ENCODE measurements at places on chromosomes 7 and 10.

DNA sequence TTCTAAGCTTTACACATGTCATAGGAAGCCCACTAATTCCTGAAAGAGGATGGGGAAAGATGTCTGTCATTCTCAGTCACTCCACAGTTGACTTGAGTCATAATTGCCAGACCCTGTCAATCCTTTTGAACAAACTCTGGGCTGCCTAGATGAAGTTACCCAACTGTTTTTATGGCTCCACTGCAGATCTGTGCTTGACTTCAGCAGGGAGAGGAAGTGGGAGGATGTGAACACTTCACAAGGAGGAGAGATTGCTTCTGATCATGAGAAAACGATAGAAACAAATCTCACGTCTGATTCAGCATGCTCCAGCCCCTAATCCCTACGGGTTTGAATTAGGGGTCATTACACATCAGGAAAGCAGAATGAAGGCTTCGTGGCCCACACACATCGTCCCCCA lies 596.6 kb upstream of the CELF2 start:
- DNase-seq: no peak

- DNase-seq: peak; percentile 42
Observed at GRCh38 chr7:144391823-144392255, 11.7 kb downstream of the NOBOX start.

- DNase-seq: no peak
Observed at GRCh38 chr10:116278846-116279245, 5.8 kb upstream of the GFRA1 start.

- no peak for DNase-seq
Observed at GRCh38 chr7:32921896-32922295, 30.3 kb upstream of the KBTBD2 start.

DNA sequence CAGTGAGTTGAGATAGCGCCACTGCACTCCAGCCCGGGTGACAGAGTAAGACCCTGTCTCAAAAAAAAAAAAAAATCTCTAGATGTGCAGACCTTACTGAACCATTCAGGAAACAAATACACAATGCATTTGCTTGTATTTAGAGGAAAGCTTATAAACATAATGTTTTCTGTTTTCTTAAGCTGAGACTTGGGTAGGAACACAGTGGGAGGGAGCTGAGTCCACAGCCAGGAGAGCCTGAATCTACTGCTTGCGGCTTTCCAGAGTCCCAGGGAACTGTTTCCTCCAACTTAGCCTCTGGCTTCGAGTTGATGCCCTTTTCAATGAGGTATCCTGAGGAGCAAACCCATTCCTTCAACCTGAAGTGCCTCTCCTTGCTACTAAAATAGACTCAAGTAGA lies 83.0 kb upstream of the PITRM1 start:
- DNase-seq: no peak

DNA sequence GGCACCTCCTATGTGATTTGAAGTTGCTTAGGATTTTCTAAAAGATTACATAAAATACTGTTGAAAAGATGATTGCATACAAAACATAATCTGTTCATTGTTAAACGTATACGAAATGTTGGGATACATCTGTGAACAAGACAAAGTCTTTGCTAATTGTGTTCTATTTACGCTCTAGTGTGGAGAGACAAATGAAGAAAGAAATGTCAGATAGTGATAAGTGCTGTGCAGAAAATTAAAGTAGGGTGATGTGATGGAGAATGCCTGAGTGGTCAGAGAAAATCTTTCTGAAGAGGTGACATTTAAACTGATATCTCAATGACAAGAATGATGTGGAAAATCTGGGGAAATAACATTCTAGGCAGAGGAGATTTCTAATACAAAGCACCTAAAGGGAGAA lies 13.4 kb upstream of the ZRANB1 start:
- no peak for DNase-seq

- DNase-seq: no peak
Observed at GRCh38 chr10:49143249-49143648, 9.4 kb upstream of the FAM170B start.

- DNase-seq: no peak
Observed at GRCh38 chr10:84159076-84159685, 14.4 kb upstream of the GPR15LG start.
